ENCODE measurements at places on chromosomes 4 and X.

DNA sequence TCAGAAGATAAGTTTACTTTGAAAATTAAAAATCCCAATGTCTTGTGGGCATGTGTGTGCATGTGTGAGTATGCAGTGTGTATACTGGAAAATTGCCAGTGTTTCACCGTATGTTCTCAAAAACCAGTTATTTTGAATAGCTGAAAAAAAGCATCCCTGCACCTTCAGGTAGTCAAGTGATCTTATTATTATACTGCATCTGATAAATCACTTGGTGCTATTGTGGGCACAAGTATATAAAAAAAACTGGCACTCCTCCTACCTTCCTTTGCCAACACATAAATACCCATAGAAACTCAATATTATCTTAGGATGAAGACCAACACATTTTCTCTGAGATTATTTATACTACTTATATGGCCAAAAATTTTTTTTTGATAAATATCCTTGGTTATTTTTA, 91.5 kb upstream of the MAP9 start:
- DNase-seq = no peak

- no peak for DNase-seq
These were observed 148.1 kb downstream of the TSPAN5 start for GRCh38 chr4:98510340-98510739.

DNA sequence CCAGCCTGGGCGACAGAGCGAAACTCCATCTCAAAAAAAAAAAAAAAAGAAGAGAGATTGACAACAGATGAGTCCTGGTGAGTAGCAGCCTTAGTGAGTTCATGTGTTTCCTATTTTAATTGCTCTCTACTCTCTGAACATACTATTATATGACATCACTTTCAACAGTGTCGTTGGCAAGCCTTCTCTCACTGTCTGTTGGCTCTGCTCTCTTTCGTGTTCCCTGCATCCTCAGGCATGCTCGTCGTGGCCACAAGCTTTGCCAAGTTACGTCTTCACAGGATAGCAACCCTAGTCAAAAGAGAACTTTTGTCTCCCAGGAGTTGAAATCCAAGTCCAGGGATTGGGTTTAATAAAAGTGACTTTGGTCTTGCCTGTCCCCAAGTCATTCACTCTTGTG, 117.1 kb upstream of the EGFL6 start:
- no peak for DNase-seq

DNA sequence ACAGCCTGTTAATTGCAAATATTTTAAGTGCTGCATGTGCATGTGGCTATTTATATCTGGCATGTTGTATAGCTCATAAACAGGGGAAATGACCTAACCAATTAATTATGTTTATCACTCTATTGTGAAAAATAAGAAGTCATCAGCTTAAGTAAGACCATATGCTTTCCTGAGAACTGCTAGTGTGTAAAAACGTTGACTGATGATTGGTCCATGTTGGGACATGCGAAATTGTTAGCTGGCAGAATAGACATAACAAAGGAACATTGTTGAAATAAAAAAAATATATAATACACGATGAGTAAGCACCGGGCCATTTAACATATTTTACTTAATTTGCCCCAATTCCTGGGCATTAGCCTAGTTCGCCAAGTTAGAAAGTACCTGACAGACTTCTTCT, 207.5 kb downstream of the ANK2 start:
- DNase-seq = no peak

DNA sequence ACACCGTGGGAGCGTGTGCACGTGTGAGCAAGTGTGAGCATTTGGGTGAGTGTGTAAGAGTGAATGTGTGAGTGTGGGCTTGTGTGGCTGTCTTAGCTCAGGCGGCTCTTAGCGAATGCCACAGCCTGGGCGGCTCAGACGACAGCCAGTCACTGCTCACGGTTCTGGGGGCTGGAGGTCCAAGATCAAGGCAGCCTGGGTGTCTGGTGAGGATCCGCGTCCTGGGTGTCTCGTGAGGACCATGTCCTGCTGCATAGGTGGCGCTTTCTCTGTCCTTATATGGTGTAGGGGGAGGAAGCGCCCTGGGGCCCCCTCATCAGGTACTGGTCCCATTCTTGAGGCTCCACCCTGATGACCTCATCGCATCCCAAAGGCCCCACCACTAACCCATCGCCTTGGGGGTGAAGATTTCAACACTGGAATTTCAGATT, 4.5 kb downstream of the DOK7 start:
- DNase-seq = no peak

- no peak for DNase-seq
These were observed 58.5 kb upstream of the TTC29 start for GRCh38 chr4:147003956-147004809.

DNA sequence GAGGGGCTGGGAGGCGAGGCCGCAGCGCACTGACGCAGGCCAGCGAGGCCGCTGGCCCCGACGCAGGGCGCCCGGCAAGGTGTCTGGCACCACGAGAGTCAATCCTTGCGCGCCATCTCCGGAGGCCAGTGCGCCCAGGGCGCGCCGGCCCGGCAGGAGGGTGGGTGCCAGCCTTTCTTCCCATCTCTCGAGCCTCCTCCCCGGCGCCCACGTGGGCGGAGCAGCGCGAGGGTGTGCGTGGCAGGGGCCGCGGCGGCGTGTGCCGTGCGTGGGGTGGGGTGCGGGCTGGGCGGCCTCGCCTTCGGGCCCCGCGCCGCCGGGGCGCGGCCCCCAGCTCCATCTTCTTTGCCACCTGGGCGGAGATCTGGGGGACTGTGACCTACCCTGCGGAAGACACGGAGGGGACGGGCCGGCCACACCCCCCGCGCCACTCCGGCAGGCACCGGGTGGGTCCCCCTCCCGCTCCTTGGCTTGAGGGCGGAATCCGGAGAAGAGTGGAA, 877 bp downstream of the JAKMIP1 start:
- DNase-seq = peak; percentile 15

- DNase-seq = no peak
These were observed 856 bp downstream of the SLC9B1 start for GRCh38 chr4:103018391-103019307.

DNA sequence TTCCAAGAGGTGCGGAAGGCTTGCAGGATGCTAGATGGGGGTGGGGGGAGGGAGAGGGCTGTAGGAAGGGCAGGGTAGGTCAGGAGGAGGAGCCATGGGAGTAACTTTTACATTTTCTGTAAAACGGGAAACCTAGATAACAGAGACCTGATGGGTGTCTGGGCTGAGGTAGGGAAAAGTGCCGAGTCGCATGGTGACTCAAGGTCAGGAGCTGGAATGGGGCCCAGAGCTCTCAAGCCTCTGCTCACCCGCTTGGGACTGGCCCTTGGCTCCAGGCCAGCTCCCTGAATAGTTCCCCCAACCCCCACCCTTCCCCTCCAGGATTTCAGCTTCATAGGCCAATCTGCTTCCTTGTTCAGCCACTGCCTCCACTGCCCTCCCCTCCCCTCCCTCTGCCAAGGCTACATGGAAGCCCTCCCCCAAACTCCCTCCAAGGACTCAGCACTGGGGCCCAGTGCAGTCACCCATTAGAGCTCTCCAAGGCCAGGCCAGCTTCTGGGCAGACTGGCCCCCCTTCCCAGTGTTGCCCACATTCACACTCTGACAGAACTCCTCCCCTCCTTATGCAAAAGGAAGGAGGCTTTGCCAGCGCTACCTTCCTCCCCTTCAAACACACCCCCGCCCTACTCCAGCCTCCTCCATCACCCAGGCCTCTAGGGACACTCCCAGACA, 43.6 kb downstream of the TSC22D3 start:
- no peak for DNase-seq

GRCh38 chr4:51842167-51842553, 793 bp upstream of the DCUN1D4 start:
- no peak for DNase-seq

DNA sequence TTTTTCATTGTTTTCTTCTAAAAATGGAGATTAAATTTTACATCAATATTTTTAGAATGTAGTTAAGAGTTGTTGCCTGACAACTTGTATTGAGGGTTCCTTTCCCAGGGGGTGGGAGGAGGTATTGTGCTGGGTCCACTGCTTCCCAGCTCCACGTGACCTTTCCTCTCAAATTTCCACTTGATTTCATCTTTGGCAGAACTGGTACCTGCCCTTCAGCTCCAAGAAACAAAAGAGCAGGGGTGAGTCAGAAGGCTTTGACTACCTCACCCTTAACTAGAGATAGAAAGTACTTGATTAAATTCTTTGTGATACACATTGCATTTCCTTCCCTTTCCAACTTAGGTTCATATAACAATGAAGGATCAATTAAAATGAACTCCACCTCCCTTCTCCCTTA, 19.7 kb downstream of the TRIM2 start:
- DNase-seq = no peak

- no peak for DNase-seq
These were observed 292.2 kb downstream of the FBXO8 start for GRCh38 chr4:173991316-173991715.

GRCh38 chrX:97751735-97752134, 868.0 kb downstream of the RPA4 start:
- no peak for DNase-seq

- no peak for DNase-seq
These were observed 14.6 kb downstream of the SDAD1 start for GRCh38 chr4:75976177-75976576.

- no peak for DNase-seq
These were observed 98.7 kb downstream of the SORBS2 start for GRCh38 chr4:185713272-185713671.

DNA sequence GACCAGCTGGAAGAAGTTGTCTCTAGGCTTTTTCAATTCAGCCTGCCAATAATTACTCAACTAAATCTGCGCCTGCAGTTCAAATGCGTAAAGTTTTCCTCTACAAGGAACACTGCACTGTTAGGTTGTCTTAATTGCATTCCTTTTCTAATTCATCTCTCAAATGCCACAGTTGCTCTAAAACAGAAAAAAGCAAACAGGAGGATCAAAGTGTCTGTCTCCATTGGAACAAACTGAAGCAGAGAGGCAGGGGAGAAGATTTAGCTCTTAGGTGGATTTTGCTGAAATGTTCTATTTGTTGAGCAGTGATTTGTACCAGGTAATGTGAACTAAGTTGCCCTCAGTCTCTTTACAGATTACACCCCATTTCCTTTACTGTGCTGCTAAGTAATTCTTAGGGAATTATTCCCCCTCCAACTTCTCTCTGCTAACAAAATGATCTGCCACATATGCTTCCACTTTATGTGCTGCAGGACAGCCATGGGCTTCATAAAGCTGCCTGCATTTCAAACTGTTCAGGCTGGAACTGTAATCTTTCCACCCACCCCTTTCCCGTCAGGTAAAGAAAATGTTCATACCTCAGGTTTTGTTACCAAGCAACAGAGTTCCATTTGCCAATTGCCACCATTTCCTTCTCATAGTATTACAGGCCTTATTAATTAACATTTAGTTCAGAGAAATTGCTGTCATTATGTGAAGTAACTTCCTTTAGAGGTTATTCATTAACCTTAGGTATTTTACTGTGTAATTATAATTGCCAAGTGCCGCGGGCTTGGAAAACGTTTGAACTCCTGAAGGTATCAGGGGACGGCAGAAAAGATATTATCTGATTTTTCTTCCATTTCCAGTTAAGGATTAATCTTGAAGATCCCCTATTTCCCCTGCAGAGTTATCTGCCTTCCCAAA, 149.3 kb downstream of the SPRY1 start:
- no peak for DNase-seq

All from activated naive CD4-positive, alpha-beta T cell treated with anti-CD3 and anti-CD28 coated beads, Interleukin-2, amount 50 U/mL, for 16 hours (primary cell).